Myometrial cell (primary cell): ENCODE measurements at places on chromosomes 7 and 10. TPM values are rescaled to one million over a fixed set of nuclear protein-coding genes. Genes with fewer than 3 reads are reported as not detected.

The SP8 gene
- total RNA-seq = not detected in 2 replicates

The FFAR4 gene
- not detected in 2 replicates for total RNA-seq

The FGL2 gene
- not detected in 2 replicates for total RNA-seq

The NPSR1 gene
- total RNA-seq = not detected in 2 replicates

The TMEM130 gene
- total RNA-seq = not detected in 2 replicates

The INSYN2A gene
- total RNA-seq = under 0.01 TPM in 2 replicates

The CYP2C8 gene
- not detected in 2 replicates for total RNA-seq

The KLLN gene
- total RNA-seq = under 0.01 and 0.71 TPM in 2 replicates

The VAX1 gene
- total RNA-seq = not detected in 2 replicates

The GALNT17 gene
- total RNA-seq = not detected in 2 replicates

The CLDN3 gene
- not detected in 2 replicates for total RNA-seq

The DCLRE1C gene
- 5.5 and 5.8 TPM in 2 replicates for total RNA-seq

The SVOPL gene
- total RNA-seq = not detected in 2 replicates

The HDAC9 gene
- 2.0 and 4.6 TPM in 2 replicates for total RNA-seq

The NHLRC2 gene
- total RNA-seq = 4.9 and 33.7 TPM in 2 replicates

The OR2A1 gene
- total RNA-seq = not detected in 2 replicates

The COL1A2 gene
- 2,391 and 2,430 TPM in 2 replicates for total RNA-seq

The GOLGA7B gene
- not detected in 2 replicates for total RNA-seq

The COL26A1 gene
- total RNA-seq = not detected in 2 replicates

The RET gene
- 0.29 and 0.35 TPM in 2 replicates for total RNA-seq

The NODAL gene
- total RNA-seq = not detected in 2 replicates

The AKR1E2 gene
- 2.0 and 6.4 TPM in 2 replicates for total RNA-seq

The AGR2 gene
- not detected in 2 replicates for total RNA-seq

The NEURL1 gene
- total RNA-seq = not detected in 2 replicates

The MRLN gene
- total RNA-seq = not detected in 2 replicates

The SNCG gene
- 16.1 and 25.4 TPM in 2 replicates for total RNA-seq

The GRID1 gene
- not detected in 2 replicates for total RNA-seq

The UNCX gene
- total RNA-seq = not detected in 2 replicates

The OPN1SW gene
- total RNA-seq = not detected in 2 replicates

The PRLHR gene
- not detected in 2 replicates for total RNA-seq

The NPC1L1 gene
- not detected in 2 replicates for total RNA-seq

The GPR158 gene
- not detected in 2 replicates for total RNA-seq

The DENND10 gene
- 63.6 and 72.1 TPM in 2 replicates for total RNA-seq

The STRA8 gene
- not detected in 2 replicates for total RNA-seq

The MYL10 gene
- not detected in 2 replicates for total RNA-seq

The GPR15LG gene
- not detected in 2 replicates for total RNA-seq

The OR2A5 gene
- not detected in 2 replicates for total RNA-seq

The AIMP2 gene
- 58.8 and 69.2 TPM in 2 replicates for total RNA-seq

The WEE2 gene
- not detected in 2 replicates for total RNA-seq

The MIOS gene
- total RNA-seq = 20.2 and 32.6 TPM in 2 replicates

The ATP6V0A4 gene
- total RNA-seq = not detected in 2 replicates

The GCK gene
- 1.2 and 2.7 TPM in 2 replicates for total RNA-seq

The ELOVL3 gene
- total RNA-seq = not detected in 2 replicates

The SPDYE5 gene
- total RNA-seq = not detected in 2 replicates

The AGMO gene
- total RNA-seq = not detected in 2 replicates

The ARMS2 gene
- total RNA-seq = not detected in 2 replicates

The MAGI2 gene
- total RNA-seq = 1.7 and 1.9 TPM in 2 replicates

The TBXAS1 gene
- total RNA-seq = 3.5 and 11.5 TPM in 2 replicates
